SW 1271 (cell line): ENCODE measurements at places on chromosomes 2 and 18.

DNA sequence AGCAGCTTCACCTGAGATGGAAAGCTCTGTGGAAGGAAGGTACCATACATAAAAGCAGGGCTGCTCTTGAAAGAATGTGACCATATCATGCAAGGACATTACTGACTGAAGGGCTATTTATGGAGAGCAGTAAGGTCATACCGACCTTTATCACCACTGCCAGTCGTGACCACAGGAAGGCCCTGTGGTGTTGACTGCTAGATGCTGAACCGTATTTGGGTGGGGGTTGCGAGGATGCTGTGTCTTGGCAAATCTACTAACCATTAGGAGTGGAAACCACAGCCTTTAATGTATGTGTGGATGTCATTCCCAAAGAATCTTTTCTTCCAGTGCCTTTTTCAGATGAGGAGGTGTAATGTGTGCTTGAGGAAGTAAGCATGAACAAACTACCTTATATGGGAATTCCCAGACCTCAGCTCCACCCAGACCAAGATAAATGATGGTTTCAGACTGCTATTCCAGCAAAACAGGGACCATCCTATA, 60.8 kb downstream of the LIMS1 start:
- peak; percentile 61 for DNase-seq

DNA sequence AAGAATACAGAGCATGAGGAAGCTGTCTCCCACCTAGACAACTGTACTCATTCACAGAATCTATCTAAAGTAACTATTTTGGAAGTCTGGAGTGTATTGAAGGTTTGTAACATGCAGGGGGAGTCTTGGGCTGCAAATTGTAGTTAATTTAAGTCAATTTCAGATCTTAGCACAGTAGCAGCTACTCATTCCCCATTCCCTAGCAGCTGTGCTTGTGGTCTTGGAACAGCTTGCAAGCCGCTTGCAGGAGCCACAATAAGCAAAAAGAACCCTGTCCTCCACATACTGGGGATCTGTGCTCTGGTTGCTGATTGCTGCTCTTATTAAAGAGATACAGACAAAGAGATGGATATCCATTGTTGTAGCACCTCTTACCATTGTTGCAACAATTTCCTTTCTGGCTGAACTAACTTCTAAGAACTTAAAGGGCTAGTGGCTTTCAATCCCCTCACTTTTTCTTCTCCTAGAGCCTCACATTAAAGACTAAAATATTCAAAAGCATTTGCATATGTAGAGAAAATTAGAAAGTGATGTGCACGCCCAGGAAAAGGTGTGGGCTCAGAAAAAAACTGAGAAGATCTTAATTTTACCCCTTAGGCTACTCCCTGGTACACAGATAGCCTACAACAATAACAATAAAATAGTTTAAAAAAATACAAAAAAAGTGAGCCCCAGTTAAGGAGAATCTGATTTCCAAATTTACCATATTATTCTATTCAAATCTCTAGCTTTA, 1775.1 kb upstream of the PIK3C3 start:
- DNase-seq, result no peak

GRCh38 chr2:173596244-173596643, 241.6 kb downstream of the CDCA7 start:
- no peak for DNase-seq

DNA sequence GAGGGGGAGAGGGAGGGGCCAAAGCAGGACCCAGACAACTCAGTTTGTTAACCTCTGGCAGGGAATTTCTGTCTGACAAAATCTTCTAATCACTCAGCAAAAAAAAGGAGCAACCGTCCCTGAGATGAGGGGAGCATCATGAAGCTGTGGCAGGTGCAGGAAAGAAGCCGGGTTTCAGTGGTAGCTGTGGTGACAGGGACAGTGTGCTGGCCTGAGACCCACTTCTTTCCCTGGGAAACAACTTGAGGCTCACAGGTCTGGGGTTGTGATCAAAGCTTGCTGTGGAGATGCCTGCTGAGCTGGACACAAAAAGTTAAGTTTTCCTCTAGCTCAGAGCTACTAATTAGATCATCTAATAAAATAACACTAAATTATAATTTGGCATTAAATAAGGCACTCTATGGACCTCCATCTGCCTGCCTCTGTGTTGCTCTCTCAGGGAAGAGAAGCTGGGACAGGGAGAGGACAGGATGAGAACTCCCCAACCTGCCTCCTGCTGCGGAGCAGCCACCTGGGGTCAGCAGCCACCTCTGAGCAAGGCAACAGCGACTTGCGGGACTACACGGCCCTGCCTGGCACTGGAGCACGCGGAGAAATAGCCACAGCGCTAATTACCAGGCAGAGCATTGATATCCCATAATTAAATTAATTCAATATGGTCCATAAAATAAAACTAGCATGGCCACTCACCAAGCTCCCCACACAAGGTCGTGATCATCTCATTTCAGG, 104.6 kb upstream of the TEX51 start:
- no peak for DNase-seq

GRCh38 chr2:181461056-181461997, 4.1 kb downstream of the ITGA4 start:
- no peak for DNase-seq

GRCh38 chr18:24656551-24657443, 196.4 kb downstream of the HRH4 start:
- DNase-seq, result no peak

DNA sequence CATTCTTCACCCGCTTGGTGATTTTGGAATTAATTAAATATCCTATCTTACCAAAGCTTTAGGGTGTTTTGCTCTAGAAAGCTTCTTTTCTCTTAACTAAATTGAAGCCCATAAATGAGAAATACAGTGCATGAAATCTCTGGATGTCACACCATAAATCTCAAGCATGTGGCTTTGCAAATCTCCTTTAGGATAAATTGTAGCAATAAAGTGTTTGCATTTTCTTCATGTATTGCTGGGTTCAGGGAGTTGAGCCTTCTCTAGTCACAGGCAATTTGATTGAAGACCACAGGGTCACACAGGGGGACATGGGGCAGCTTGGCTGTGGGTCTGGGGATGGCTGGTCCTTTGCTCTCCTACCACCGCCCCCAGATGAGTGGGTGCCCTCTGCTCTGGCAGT, 364.2 kb downstream of the CLIP4 start:
- no peak for DNase-seq
